GM10248 (cell line): ENCODE measurements at places on chromosomes 7 and 10.

DNA sequence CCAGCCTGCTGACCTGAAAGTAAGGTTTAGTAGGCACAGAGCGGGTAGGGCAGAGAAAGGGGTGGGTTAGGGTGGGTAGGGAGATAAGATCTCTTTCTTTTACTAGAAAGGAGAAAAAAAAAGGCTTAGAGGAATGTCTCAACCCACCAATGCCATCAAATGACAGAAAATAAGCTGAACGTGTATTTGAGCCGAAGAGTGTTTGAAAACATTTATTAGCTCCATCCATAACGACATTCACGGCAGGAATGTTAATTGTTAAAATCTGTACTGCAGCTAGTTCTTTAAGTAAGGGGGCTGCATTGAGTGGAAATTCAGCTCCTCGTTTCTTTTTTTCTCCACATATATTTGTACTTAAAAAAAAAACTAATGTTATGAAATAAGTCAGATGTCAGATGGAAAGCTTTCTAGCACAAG is 63.7 kb upstream of the ARID5B start:
- DNase-seq: no peak

DNA sequence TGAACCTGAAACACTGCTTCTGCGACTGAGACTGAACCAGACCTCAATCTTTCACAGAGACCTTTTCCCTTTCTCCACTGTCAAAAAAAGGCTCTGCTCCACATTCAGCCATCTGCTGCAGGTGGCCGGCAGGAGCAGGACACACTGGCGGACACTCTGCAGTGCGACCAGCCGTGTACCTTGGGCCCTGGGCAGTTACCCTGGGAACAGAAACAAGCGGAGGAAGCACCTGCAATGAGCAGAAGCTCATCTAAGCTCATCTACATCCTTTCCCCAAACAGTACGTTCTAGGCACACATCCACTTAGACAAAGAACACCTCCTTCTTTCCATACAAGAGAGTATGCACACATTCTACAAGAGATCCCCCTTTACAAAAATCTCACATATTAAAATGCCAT is 22.8 kb downstream of the VOPP1 start:
- DNase-seq: no peak

- no peak for DNase-seq
These were observed 168.6 kb upstream of the CSTF2T start for GRCh38 chr10:51867956-51868355.

DNA sequence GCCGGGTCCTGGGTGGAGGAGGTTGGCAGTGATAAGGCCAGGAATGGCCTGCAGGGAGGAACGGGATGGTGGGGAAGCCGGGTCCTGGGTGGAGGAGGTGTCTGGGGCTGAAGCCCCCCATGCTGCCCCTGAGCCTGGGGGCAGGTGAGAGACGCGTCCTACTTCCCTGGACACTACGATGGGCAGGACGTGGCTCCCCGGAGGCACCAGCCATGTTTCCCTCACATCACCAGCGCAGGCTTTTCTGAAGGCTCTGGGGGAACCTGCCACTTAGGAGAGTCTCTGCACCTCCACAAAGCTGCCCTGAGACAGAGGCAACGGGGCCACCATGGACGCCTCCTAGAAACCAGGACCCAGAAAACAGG is 324.8 kb downstream of the DNAJB6 start:
- DNase-seq: no peak

- no peak for DNase-seq
These were observed 3.6 kb upstream of the ITGB8 start for GRCh38 chr7:20327055-20327454.

DNA sequence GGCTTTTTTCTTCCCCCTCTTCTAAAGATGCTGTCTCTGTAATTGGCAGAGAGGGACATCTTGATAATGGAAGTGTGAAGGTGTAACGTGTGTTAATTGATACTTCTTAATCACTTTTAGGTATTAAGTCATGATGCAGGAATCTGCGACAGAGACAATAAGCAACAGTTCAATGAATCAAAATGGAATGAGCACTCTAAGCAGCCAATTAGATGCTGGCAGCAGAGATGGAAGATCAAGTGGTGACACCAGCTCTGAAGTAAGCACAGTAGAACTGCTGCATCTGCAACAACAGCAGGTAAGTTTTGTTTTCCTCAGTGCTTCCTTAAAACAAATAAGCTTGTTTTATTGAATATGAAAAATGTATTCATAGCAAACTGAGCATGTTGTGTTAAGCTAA is 11.8 kb downstream of the FOXP2 start:
- no peak for DNase-seq

- no peak for DNase-seq
These were observed 387.8 kb downstream of the BBS9 start for GRCh38 chr7:33517191-33517590.

GRCh38 chr10:124369986-124370385 is 48.7 kb downstream of the OAT start:
- DNase-seq: no peak

DNA sequence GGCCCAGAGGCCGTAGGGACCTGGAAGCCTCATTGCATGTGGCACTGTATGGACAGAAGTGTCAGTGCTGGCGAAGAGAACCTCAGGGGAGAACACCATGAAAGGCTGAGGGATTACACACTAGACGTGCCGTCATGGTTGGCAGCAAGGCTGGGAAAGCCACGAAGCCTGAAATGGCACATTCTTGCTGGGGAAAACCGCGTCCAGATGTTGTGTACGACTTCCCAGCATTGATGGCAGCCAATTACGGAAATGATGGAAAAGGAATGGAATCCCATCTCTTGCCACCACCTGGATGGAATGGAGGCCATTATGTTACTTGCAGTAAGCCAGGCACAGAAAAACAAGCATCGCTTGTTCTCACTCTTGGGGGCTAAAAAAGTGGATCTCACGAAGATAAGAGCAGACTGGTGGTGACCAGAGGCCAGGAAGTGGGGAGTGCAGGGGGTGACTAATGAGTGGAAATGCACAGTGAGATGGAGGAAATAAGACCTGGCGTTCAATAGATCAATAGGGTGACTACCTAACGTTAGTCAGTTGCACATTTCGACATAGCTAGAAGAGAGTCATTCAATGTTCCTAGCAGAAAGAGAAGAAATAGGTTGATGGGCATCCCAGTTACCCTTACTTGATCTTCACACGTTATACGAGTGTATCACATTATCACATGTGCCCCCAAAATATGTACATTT is 14.6 kb upstream of the PWWP2B start:
- no peak for DNase-seq

- no peak for DNase-seq
These were observed 84.3 kb downstream of the CD36 start for GRCh38 chr7:80722616-80723195.

DNA sequence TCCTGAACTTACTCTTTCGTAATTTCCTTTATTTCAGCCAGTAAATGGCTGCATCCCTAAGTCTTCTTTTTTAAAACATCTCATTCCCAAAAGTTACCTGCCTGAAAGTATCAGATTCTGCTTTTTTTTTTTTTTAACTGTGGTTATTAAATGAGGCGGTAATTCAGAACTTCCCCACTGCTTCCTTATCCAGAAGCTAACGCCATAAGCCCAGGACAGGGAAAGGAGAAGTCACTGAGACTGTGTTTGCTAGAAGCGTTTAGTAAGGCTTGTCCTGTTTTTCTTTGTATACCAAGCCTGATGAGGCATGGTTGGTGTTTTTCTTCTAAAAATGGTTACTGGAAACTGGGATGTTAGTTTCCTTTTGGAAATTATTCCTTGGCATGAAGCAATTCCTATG is 197.8 kb downstream of the CELF2 start:
- no peak for DNase-seq

DNA sequence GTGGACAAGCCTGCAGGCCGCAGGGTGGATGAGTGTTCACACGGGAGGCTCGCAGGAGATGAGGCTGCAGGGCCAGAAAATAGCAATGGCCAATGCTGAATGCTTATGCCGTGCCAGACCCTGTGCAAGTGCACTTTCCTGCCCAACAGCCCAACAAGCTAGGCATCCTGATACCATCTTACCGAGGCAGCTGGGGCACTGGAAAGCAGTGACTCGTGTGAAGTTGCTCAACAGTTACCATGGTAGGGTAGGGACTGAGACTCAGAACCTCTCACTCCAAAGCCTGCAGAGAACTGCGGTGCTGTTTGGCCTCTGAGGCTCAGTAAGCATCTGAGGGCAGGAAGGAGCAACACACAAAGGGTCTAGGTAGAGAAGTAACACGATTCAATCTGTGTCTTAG is 43.7 kb downstream of the JAZF1 start:
- DNase-seq: no peak

GRCh38 chr7:14457568-14458453 is 444.7 kb downstream of the DGKB start:
- peak; percentile 34 for DNase-seq
